Stimulated activated CD4-positive, alpha-beta T cell treated with anti-CD3 and anti-CD28 coated beads, Interleukin-4, amount 100 ng/mL, for 1 hour (primary cell): ENCODE measurements at places on chromosomes 7 and 10.

- DNase-seq, result no peak
Observed at GRCh38 chr10:51083356-51083853, 9.1 kb downstream of the PRKG1 start.

DNA sequence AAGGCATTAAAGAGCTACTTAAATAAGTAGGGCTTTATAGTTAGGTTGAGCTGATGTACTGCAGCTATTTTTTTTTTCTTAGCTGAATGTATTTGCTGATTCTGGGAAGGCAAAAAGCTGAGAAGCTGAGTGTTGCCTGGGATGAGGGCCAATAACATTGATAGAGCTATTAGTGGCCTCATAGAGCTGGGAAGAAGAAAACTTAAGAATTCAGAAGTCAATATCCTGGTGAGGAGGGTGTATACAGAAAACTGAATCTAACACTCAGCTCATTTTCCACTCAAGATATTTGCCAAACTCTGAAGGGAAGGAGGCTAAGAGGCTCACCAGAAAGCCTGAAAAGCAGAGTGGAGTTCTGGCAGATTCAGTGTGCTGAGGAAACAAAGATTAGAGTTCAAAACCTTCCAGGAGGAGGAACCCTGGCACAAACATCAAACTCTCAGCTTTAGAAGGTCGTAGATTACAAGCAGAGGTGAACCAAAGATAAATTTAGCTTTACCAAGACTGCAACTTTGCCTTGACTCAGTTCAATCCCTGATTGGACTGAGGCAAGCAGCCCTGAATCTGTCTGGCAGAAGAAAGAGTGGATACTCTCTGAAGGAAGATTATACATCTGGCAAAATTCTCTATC is 11.3 kb downstream of the PPP1R3C start:
- DNase-seq, result no peak

GRCh38 chr10:133273534-133274143 is 3.0 kb downstream of the ADAM8 start:
- DNase-seq, result no peak

DNA sequence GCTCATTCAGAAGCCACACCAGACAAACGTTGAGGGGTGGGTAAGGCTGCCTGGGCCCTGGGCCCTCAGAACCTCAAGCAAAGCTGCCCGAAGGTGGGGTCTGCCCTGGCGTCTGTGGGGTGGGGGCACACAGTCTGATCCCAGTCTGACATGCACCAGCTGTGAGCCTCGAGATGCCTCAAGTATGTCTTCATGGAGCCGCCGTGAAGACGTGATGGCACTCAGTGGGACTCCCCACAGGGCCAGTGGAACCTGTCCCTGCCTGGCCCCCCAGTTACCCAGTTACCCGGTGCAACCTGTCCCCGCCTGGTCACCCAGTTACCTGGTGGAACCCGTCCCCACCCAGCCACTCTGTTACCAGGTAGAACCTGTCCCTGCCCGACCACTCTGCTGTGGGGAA is 351.2 kb downstream of the PTPRN2 start:
- no peak for DNase-seq

- DNase-seq, result no peak
Observed at GRCh38 chr7:50463035-50463434, 12.9 kb upstream of the FIGNL1 start.

DNA sequence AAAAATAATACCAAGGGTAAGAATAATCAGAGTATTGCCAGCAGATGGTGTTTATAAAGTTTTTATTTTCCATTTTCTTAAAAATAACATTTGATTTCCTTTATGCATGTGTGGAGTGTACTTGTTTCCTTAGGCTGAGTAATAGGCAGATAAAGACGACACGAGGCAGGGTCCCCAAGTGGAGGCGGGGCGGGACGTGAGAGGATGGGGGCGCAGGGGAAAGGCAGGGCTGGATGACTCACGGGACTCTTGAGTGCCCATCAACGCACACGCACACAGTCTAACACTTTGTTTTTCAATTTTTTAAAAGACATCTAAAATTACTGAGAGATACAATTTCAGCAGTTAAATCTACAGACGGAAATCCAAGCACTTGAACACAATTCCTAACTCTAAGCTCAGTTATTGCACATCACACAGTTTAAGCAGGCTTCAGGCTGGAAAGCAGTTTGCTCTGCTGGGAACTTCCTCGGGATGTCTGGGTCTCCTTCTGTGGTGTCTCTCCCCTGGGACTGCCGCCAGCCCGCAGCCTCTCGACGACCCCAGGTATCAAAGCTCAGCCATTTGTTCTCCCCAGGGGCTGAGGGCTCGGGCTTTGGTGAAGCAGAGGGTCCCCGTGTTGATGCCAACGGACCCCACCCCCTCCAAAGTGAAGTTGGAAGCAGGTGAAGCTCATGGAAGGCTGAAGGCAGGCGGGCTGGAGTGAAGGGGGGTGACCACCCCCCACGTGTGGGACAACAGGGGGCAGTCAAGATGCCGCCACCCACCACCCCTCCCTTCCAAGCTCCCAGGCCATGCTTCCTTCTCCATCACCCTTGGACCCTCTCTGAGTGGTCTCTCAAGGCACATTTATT is 29.1 kb downstream of the SPOCK2 start:
- peak; percentile 46 for DNase-seq

- no peak for DNase-seq
Observed at GRCh38 chr7:128872394-128872824, 9.8 kb downstream of the ATP6V1F start.

DNA sequence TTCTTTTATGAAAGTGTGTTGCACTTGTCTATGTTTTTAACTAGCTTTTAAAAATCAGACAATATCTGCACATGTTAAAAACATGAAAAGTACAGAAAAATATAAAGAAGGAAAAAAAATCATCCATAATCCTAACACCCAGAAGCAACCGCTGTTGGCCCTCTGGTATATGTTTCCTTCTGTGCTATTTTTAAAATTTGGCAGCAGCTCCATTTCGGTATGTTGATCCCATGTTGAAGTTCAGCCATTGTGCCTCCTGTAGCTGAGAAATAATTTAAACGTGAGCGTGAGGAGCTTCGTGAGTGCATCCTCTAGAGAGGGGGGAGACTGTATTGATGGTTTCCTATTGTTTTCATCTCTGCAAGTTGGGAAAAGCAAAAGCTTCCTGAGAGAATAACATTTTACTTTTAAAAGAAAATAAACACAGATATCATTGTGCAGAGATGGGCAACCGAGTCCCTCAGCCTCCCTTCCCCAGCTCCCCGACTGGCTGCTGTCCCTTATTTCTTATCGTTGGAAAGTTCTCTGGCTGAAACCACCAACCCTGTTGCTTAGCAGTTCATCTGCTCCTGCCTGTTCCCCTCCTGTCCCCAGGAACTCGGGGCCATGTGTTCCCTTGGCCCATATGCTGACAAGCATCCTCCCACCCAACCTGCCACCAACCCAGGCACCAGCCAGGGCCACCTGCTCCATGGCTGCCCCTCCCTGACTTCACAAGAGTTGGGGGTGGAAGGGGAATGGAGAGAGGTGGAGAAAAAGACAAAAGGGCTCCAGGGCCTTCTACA is 499.1 kb upstream of the PODXL start:
- DNase-seq, result no peak

DNA sequence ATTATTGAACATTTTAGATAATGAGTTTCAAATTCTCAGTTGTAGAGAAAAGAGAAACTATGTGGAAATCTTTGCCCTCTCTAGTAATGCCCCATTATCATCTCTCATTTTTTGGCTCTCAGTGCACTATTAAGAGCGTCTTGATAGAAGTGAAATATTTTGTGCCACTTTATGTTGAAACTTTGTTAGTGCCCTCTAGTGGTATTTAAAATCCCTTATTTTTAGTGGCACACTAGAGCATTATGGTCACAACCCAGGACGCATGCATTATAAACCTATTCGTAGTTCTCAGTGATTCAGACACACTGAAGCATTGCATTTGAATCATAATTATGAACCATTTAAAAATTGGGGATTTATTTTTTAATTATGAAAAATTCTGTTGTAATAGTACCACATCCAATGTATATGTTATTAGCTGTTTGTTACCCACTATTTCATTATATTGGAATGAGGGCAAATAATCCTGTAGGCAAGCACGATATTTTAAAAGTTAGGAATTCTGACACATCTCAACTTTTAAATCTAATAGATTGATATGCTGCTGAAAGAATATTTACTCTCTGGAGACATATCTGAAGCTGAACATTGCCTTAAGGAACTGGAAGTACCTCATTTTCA is 21.9 kb downstream of the PDCD4 start:
- DNase-seq, result no peak
